ENCODE measurements at places on chromosomes 16 and 17.
A peak's percentile ranks its signal among the peaks of the same experiment; 100 is the strongest.

- DNase-seq: no peak
These were observed 7.8 kb downstream of the RARA start for GRCh38 chr17:40316571-40317344.

DNA sequence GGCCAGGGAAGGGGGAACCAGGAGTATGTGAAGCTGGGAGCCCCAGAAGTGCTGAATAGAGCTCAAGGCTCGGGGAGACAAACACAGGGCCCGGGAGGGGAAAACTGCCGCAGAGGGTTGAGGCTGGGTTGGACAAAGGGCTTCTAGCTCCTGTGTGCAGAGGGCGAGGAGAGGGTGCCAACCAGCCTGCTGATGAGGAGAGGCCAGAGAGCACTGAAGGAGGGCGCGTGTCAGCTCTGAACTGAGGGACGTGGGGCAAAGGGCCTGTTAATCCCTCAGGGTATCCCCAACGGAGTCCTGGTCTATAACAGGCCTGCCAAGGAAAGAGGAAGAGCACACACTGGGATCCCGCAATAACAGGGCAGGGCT is 151.3 kb downstream of the C16orf78 start:
- DNase-seq: no peak

DNA sequence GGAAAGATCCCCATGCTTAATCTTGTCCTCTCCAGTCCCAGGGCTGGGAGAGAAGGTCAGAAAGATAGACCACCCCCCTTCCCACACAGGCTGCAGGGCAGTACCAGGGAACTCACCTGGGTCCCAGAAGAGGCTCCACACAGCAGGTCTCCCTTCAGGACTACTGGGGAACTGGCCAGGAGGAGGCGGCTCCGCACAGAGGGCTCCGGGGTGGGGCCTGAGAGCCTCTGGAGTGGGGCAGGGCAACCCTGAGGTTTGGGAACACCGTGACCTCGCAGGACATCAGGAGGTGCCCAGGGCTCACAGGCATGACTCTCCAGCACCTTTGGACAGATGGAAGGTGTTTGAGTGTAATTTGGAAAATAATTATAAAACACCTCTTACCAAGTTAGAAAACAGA is 11.0 kb downstream of the ABCA3 start:
- no peak for DNase-seq

- DNase-seq: no peak
These were observed 166.4 kb downstream of the C16orf95 start for GRCh38 chr16:87150681-87151280.

DNA sequence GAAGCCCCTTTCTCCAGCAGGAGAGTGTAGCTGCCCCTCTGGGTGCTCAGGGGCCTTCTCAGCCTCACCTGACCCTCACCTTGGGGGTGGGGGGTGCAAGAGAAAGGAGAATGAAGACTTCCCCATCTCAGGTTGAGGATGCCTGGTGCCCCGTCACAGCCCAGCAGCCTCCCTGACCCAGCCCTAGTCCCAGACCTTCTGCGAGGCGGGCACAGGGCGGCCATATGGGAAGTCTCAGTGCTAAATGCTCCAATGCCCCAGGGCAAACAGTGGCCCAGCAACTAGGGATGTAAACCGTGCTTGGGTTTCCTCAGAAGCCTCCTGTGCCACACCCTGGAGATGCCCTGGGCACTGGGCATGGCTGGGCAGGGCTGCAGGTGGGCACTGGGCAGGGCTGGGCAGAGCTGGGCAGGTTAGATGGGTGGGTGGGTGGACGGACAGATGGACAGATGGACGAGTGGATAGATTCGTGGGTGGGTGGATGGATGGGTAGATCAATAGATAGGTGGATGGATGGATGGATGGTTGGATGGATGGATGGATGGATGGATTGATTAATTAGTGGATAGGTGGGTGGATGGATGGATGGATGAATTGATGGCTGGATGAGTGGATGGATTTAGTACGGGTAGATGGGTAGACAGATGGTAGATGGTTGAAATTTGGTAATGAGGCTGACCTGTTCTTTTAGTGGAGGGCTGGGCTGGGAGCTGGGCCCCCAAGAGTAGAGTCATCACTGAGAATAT is 16.8 kb downstream of the TPSD1 start:
- no peak for DNase-seq

- peak; percentile 89 for DNase-seq
These were observed 33.2 kb downstream of the CYTH1 start for GRCh38 chr17:78748730-78749317.

GRCh38 chr16:71287454-71287853 is 1.7 kb downstream of the CMTR2 start:
- DNase-seq: no peak

- no peak for DNase-seq
These were observed 78.7 kb downstream of the N4BP1 start for GRCh38 chr16:48531011-48531962.

Data from CD4-positive, alpha-beta T cell treated with Interleukin-21 for 1 hour (primary cell).